ENCODE measurements at places on chromosomes 6 and 20.

GRCh38 chr6:156562019-156562418 lies 215.2 kb upstream of the ARID1B start:
- DNase-seq: no peak

DNA sequence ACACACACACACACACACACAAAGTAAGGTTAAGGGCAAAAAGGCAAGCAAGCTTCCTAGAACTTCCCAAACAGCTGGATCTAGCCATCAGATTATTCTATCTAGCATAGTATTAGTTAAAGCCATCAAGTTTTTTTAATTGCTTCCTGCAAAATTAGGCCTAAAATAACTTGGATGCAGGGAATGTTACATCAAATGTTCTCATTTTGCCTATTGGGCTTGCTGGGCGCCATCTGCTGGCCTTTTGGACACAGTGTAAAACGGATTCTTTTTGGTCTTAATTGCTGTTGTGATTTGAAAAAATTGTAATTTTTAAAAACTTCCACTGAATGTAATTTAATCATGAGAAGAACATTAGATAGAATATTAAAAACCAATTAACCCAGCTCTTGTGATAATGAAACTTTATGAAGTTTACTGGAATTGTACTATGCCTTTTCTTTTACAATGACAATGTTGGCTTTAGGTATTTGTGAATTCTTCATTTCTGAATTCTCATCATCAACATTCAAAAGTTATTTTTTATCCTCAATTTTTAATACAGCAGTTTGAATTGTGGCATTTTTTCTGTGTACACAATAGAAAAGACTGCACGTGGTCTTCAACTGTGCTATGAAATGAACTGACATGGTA lies 6.8 kb downstream of the MKKS start:
- peak; percentile 25 for DNase-seq

GRCh38 chr20:56829788-56830385 lies 200.8 kb downstream of the TFAP2C start:
- no peak for DNase-seq

DNA sequence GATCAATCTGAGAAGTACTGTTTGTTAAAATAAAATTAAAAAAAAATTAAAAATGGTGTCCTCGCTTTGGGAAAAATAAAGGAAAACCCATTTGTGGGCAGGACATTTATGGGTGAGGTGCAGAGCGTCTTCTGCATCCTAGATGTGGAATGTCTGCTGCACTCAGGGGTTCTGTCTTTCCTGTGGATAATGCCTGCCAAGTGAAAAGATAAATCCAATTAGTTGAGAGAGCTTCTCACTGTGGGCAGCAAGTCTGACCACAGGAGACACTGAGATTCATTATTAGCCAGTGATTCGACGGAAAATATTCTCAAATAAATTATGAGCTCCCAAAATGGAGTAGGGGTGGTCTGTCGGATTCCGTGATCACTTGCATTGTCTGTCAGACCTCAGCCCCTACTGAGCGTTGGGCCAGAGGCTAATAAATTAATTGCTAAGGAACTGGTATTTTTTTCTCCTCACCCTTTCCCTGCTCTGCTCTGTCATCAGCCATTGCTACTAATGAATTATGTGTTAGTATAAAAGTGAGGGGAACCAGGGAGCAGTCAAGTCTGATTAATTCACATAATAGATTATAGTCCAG lies 10.0 kb downstream of the GMPR start:
- no peak for DNase-seq

DNA sequence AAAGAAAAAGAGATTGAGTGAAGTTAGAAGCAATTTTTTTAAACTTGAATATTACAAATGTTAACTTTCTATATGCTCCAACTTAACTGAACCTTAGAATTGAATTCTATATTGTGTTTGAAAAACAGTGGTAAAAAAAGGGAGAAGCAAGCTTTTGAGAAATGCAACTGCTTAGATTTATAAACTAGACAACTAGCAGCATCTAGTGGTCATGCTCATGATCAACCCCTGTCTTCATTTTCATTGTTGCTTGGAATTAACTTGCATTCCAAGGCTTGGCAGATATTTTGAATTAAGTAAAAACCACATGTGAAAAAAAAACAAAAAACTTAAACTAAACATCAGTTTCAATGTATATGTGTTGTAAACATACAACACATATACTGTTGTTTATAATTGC lies 113.1 kb downstream of the C6orf58 start:
- no peak for DNase-seq

DNA sequence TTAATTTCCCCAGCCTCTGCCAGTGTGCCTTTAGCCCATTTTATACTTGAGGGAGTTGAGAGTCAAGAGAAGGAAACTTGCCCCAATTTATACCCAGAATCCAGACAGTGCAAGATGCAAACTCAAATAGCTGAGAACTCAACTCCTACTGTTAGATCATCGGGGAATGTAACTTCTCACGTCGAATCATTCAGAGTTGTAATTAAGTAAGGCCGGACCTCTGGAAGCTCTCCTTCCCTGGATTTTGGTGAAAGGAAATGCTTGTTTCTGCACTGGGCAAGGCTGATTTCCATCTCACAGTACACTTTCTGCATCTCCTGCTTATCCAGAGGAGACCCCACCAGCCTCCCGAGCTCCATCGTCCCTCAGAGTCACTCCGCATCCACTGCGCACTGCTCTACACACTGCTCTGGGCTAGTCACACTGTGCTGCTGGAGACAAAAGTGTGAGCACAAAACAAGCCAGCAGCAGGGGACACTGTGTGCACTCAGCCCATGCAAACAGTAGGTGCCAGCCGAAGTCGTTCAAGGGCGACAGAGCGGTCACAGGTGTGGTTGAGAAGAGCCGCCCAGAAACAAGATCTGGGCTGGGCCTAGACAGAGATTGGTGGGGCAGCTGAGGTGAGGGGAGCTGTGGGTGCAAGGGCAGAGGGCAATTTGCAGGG lies 150.4 kb upstream of the QKI start:
- no peak for DNase-seq

GRCh38 chr6:6915813-6916547 lies 191.8 kb upstream of the RREB1 start:
- DNase-seq: no peak

DNA sequence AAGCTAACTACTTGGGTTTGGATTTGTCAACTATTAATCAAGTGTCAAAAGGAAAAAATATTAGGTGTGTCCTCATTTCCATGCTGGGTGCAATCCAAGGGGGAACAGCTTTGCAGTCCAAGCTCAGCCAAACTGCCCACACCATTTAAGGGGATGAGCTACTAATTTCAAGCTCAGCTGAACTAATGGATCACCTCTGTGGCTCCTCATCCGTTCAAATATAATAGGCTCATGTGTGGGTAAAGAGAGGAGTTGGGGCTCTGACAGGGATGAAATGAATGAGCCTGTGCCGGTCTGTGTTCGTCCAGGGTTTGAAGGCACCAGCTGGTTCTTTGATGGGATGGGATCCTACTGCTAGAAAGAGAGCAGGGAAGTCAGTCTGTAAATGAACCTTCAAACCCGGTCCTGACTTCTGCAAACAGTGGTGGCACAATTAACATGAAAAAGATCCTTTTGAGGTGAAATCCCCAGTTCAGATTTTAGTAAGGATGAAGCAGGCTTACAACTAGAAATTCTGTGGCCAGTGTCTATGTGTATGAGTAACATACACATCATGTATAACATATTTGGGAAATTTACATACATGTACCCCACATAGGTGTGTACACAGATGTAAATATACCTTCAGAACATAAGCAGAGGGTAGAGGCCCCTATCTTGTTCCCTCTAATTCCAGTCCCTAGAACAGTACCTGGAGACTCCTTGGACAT lies 41.9 kb downstream of the TTI1 start:
- no peak for DNase-seq

DNA sequence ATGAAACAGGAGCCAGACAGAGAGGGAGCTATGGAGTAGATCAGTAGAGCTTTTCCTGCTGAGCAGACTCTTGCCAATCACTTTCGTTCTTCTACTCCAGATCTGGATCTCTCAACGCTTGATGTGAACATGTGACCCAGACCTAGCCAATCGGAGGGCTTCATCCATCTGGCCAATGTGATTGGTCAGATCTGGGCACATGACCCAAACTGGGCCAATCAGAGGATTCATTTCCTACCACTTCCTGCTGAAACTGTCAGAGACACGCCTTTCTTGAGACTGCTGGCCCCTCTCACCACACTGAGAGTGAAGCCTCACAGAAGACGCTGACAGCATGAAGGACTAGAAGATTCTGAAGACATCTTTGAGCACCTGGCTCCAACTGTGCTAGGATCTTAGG lies 44.2 kb upstream of the ZMYND8 start:
- DNase-seq: no peak

GRCh38 chr6:38024908-38025307 lies 205.4 kb downstream of the ZFAND3 start:
- no peak for DNase-seq

- DNase-seq: peak; percentile 77
Measured at GRCh38 chr6:30325150-30325872, 1.4 kb upstream of the TRIM39 start.

DNA sequence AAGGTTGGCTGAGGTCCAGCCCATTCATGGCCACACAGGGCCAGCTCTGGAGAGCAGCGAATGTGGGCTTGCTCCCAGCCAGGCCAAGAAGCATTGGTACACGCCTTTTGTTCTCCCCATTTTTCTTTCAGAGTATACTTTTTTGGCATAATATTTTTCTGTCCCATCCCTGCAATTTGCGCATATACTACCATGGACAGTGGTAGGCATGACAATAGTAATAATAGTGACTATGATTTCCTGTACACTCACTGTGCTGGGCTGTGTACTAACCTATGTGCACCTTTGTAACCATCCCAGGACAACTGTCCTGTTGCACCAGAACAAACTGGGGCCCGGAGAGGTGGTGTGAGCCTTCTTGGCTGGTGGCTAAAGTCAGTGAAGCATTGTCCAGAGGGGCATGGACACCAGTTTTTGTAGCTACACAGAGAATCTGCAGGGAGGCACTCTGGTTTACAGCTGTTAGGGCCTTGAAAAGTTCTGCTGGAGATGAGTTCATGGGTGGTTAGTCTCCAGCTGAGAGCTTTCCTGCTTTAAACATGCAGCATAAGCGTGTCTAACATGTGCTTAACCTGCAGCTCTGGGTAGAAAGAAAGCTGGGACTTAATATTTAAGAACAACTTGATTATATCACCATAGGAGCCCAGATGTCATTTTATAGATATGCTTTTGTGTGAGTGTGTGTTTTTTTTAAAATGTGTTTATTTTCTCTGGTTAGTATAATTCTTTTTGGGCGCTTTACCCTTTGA lies 38.2 kb downstream of the DTD1 start:
- DNase-seq: no peak

GRCh38 chr6:160464744-160465143 lies 116.6 kb downstream of the SLC22A3 start:
- DNase-seq: no peak

DNA sequence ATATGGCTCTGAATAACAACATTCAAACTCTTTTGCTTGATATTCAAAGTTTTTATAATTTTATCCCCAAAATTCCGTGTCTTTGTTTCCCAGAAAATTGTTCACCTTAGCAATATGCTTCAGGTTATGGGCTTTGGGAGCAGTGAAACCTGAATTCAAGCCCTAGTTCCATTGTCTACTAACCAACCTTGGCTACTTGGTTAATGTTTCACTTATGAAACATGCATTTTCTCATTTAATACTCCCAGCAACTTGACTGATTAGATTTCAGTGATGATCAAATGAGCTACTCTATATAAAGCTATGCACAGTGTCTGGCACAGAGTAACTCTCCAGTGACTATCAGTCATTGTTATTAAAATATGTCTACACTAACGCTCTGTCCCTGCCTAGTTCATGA lies 192.2 kb upstream of the TENT5A start:
- DNase-seq: no peak

DNA sequence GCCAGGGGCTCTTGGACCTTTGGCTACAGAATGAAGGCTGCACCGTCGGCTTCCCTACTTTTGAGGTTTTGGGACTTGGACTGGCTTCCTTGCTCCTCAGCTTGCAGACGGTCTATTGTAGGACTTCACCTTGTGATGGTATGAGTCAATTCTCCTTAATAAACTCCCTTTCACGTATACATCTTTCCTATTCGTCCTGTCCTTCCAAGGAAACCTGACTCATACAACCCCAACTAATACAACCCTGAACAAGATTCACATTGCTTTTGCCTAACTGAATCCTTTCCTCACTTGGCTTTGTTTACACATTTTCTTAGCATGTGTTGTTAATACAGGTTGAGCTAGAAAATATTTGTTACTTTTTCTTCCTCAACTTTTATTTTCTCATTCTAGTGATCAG lies 21.9 kb downstream of the TBXT start:
- DNase-seq: no peak

GRCh38 chr6:16736856-16737775 lies 24.1 kb downstream of the ATXN1 start:
- DNase-seq: no peak

DNA sequence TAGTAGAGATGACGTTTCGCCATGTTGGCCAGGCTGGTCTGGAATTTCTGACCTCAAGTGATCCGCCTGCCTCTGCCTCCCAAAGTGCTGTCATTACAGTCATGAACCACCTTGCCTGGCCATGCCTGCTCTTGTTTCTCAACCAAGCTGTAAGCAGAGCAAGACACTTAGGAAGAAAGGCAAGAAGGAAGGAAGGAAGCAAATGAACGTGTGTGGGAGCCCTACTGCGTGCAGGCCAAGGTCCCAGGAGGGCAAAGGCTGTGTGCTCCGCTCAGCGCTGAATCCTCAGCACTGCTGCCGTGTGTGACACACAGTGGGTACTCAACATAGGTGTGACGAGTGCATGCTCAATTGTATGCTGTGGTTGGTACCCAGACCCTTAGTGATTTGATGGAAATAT lies 47.4 kb downstream of the SULF2 start:
- DNase-seq: no peak

- DNase-seq: no peak
Measured at GRCh38 chr6:149347067-149347466, 29.6 kb downstream of the TAB2 start.

GRCh38 chr20:3753501-3754275 lies 13.9 kb downstream of the ADISSP start:
- no peak for DNase-seq

DNA sequence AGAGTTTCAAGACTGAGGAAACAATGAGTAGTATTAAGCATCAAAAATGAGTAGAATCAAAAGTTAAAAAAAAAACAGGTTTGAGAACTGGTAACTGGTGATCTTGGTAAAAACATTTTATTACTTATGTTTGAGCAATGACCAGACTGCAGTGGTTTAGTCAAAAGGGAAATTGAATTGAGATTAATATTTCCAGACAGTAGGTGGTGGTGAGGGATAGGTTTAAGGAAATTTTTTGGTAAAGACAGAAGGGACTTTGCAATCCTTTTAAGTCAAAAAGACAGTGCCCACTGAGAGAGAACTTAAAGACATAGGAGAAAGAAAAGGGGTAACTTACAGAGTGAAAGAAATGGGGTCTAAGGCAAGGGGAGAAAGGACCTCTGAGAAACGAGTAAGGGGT lies 156.9 kb downstream of the ASCC3 start:
- no peak for DNase-seq

DNA sequence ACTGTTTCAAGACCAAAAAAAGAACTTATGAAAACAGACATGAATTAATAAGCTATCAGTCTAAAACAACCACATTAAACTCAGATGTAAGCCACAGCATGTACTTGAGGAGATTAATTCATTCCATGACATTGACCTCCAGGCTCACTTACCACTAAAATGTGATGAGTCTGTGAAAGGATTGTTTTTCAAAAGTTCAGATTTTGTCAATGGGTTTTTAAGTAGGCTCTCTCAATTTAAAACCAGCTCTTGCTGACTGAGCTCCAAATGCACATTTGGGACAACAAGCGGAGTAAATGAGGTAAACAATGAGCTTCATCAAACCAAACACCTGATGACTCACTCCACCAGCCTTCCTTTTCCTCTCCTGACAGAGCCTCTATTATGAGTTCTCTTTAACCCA lies 197.0 kb downstream of the SIM1 start:
- no peak for DNase-seq

GRCh38 chr6:25186919-25187318 lies 92.3 kb upstream of the CARMIL1 start:
- no peak for DNase-seq

Measured in T follicular helper cell (primary cell).